ENCODE measurements at places on chromosomes 16 and 17. TPM values are rescaled to one million over a fixed set of nuclear protein-coding genes. Genes with fewer than 3 reads are reported as not detected.

DNA sequence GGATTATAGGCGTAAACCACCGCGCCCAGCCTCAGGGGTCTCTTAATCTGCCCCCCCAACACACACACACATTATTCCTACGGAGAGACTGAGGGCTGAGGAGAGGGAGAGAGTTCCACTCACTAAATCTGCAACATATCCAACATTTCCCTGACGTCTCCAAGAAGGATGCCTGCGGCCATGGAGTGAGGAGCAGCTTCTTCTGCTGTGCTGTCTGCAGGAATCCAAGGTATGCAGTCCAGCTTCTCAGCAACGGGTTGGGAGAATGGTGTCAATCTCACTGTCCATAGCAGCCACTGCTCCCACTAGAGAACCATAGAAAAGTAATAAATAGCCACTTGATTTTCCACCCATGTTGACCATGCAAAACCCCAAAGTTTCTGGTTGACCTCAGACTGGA is 5.1 kb upstream of the PLXDC1 start:
- no peak for DNase-seq

- peak; percentile 67 for DNase-seq
These were observed 1.2 kb downstream of the ATP6V0A1 start for GRCh38 chr17:42459801-42460281.

GRCh38 chr17:29443041-29443739 is 53.0 kb downstream of the TAOK1 start:
- no peak for DNase-seq

GRCh38 chr16:72819345-72819744 is 228.6 kb downstream of the ZFHX3 start:
- no peak for DNase-seq

DNA sequence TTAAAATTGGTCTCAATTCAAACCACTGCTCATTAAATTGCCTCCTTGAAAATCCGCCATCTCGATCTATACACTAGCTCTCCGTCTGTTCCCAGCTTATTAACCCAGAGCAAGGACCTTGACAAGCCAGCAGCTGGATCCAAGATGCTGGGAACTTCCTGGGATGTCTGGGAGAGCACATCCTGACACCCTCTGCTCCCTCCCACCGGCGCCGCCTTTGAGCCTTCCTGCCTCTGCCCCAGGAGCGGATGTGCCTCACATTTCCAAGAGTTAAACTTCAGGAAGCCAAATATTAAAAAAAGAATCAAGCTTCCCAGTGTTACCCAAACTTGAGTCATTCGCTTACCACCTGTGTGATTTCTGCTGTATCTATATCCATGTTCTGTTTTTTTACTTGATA is 107.9 kb downstream of the HAPSTR1 start:
- no peak for DNase-seq

DNA sequence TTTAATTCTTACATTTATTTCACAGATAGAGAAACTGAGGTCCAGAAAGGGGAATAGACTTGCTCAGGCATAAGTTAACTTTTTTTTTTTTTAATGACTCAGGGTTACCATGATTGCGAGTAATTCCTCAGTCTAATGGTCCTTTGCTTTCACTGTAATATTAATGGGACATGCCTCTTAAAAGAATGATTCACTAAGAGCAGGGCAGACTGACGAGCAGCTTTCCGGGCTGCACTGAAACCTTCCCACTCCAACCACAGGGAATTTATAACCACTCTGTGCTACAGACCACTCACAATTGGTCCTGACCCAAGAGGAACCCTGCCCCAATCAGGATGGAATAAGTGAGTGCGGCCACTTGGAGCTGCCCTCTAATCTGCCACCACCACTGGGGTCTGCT is 5.7 kb downstream of the HOXB2 start:
- no peak for DNase-seq

DNA sequence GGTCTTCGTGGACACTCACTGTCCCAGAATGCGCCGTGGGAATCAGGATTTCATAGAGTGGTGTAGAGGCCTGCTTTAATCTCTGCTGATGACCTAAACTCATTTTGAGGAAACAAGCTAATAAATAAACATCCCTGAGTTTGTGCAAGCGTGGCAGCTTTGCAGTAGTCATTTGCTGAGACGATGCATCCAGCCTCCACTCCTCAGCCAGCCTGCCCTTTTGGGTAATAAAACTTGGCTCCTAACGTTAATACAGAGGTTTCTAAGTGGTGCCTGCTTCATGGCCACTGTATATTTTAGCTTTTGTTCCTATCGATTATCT is 1.3 kb downstream of the DGKE start:
- DNase-seq = peak; percentile 18

GRCh38 chr17:71764505-71764904 is 356.3 kb upstream of the SOX9 start:
- no peak for DNase-seq

DNA sequence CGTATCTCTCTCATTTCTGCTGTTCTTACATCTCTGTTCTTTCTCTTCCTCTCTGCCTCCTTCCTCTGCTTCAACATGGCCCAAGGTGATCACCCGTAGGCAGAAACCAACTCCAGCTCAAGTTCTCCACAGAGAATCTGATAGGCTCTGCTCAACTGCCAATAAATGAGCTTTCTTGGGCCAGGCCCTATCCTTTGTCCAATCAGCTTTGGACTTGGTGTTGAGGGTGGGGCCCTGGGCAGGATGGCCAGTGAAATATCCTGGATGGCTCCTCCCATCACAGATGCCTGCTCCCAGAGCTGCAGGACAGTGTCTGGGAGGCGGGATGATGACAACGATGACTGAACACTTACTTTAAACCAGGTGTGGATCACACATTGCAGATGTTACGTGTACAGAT is 17.4 kb upstream of the BRD7 start:
- DNase-seq = no peak

GRCh38 chr16:80570106-80570478 is 29.3 kb downstream of the DYNLRB2 start:
- DNase-seq = no peak

- DNase-seq = peak; percentile 73
These were observed 7.8 kb downstream of the KRT28 start for GRCh38 chr17:40791787-40792436.

- DNase-seq = peak; percentile 11
These were observed 42.3 kb downstream of the ABCC12 start for GRCh38 chr16:48113471-48113870.

DNA sequence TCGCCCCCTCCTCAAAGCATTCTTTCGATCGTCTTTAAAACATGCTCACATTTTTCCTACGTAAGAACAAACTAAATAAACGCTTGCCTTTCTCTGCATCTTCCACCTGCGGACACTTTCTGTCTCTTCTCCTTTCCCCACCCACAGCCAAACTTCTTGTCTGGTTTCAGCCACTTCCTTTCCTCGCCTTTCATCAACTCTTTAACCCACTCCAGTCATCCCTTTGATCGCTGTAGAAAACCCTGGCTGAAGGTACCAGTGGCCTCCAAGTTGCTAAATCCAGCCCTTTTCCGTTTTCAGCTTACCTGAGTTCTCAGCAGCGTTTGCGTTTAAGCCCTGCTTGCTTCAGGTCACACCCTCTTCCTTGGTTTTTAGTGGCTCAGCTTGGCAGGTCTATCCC is 483 bp downstream of the RPA1 start:
- DNase-seq = peak; percentile 15

DNA sequence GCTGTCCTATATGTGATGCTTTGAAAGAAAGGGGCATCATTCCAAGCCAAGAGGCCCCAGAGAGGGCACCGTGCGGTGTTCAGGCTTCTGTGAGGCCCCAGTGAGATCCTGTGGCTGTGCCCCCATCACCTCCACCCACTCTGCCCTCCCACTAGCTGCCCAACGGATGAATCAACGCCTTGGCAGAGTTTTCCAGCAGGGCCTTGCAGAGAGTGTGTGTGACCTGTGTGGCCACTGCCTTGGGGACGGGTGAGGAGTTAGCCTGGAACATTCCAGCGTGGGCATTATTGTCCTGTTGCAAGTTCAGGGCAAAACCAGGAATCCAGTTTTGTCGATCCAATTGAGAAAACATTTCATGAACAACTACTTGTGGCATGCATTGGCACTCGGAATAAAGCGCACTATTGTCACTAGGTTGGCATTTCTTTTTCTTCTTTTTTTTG is 53.7 kb downstream of the SF3B3 start:
- DNase-seq = peak; percentile 59

DNA sequence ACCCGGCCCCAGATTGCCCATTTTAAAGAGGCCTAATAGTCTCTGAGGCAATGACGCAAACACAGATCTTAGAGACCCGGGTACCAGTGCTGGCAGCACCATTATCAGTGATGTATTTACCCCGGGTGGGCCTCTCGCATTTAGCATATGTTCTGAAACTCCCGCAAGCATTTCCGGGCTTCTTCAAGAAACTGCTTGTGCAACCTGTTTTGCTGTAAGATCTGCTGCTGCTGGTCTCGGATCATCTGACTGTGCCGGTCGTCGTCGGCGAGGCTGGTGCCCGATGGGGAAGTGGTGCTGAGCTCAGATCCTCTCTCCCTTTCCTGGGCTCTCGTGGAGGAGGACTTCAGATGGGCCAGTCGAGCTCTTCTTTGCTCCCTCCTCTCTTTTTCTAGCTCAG is 12.5 kb downstream of the CEP295NL start:
- no peak for DNase-seq

DNA sequence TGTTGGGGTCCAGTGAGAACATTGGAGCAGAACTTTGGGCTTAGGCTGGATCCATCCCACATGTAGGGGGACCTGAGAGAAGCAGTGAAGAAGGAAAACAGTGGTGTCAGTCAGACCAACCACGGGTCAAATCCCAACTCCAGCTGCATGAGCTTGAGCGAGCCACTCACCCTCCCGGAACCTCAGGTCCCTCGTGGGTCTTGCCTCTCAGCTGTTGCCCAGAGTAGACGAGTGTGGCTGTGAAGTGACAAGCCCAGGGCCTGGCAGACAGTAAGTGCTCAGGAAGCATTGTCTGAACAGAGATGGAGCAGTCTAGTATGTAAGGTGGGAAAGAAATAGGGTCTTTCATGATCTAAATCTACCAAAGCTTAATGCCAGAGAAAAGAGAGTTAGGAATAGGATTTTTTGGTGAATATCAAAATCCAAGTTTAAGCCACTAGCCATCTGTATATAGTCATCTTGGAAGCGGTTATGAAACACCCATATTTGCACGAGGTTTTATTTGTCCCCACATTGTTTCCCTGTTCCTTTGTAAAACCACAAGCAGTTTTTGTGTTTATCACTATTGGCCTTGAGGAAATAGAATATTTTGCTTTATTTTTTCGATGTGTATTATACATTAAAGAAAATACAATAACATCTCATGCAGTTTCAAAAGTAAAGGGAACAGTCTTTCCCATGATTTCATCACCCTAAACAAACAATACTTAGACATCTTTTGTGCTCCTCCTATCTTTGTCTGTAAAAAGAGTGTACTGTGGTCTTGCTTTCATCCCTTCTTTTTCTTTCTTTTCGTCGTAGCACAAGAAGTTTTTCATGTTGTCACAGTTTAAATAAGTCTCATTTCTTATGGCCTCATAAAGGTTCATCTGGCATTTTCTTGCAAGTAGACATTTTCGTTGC is 112.0 kb downstream of the CLEC16A start:
- no peak for DNase-seq

DNA sequence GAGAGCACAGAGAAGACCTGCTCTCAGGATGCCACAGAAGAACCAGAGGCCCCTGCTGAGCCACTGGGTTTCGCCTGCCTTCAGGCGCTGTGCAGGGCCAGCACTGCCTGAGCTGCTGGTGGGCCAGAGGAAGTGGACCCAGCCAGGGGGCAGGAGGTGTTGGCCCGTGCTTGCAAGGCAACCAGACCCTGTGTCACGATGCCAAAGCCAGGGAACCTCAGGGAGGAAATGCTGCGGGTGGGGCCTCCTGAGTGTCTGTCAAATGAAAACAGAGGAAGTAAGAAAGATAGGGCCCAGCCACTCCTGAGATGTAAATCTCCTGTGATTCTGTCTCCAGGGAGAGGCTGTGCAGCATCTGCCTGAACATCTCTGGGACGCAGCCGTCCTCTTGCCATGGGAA is 58.1 kb upstream of the ADORA2B start:
- DNase-seq = no peak

GRCh38 chr17:36824678-36825101 is 112.6 kb upstream of the LHX1 start:
- no peak for DNase-seq

GRCh38 chr16:87174061-87174460 is 143.1 kb downstream of the C16orf95 start:
- no peak for DNase-seq

The HBQ1 gene
- 0.34 TPM for total RNA-seq

The MYH8 gene
- total RNA-seq = not detected

The RNF43 gene
- not detected for total RNA-seq

The OR1A1 gene
- total RNA-seq = not detected

The TCAP gene
- 0.60 TPM for total RNA-seq

The CARD14 gene
- 0.34 TPM for total RNA-seq

The NETO2 gene
- 30.5 TPM for total RNA-seq

The OTOP3 gene
- not detected for total RNA-seq

The WIPI1 gene
- total RNA-seq = 65.5 TPM

The GJC1 gene
- 13.9 TPM for total RNA-seq

The CCL8 gene
- 0.05 TPM for total RNA-seq
